ENCODE measurements at places on chromosomes 11 and 22.

DNA sequence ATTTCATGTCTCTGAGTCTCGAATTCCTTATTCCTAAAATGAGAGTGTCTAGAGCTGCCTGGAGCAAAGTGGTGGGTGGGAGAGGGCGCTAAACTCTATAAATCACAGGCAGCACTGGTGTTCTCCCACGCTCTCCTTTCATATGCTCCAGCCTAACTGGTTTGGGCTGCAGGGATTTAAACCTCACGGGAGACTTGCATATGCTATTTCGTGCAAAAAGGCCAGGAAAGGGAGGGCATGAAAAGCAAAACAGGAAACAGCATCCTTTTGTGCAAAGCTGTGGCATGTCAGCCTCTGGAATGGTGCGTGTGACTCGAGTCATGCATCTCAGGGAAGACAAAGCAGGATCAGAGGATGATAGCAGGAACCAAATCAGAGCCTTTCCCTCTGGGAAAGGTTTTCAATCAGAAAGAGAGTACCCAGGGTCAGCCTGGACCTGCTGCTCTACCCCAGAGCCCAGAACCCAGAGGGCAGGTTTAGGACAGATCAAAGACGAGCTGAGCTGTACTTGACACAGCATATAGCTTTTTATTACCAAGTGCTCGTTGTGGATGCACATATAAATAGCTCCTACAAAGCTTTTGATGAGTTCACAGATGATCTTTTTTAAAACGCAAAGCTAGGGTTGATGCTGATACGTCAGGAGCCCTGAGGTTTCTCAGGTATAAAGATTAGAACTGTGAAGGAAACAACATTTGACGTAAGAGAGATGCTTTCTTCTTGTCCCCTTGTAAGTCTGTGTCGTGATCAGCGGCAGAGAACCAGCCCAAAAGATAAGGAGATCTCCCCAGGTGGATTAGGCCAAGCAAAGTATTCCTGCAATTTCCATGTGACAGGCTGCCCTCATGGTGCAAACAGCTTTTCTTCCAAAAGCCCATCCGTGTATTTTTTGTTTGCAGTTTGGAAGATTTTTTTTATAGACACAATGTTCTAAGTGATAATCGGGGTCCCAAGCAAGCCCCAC lies 46.2 kb upstream of the YWHAH start:
- DNase-seq: no peak

- no peak for DNase-seq
These were observed 9.5 kb downstream of the TPST2 start for GRCh38 chr22:26580240-26580962.

- no peak for DNase-seq
These were observed 268.6 kb upstream of the SESN3 start for GRCh38 chr11:95499516-95500135.

DNA sequence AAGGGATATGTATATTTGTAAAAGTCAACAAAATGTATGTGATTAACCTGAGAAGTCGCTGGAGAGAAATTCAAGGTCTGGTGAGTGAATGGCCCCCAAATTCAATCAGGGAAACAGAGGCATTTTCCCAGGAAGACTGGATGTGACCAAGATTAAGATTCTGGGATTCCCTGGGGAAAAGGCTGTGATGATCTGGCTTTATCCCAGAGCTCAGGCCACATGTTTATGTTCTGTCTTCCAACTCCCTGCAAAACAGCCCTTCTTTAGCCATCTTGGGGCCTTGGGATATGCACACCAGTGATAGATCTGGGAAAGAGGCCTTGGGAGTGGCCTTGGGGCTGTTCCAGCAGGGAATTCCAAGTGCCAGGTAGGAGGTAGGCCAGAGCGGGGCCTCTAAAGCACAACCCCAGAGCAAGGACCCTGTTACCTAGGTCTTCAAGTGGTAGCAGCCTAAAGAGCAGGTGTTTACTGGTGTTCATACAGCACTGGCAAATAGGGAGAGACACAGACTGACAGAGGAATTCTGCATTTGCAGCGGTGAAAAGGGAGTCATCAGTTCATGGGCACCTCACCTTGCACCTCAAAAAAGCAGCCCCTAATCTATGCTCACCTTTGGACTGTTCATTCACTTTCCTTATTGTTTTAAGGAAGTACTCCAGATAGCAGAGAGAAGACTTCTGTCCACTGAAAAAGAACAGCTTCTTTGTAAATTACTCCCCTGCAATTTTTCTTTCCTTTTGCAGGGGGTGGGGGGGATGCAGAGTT lies 312.4 kb downstream of the BUD13 start:
- no peak for DNase-seq

GRCh38 chr11:85086504-85087284 lies 540.5 kb downstream of the DLG2 start:
- no peak for DNase-seq

DNA sequence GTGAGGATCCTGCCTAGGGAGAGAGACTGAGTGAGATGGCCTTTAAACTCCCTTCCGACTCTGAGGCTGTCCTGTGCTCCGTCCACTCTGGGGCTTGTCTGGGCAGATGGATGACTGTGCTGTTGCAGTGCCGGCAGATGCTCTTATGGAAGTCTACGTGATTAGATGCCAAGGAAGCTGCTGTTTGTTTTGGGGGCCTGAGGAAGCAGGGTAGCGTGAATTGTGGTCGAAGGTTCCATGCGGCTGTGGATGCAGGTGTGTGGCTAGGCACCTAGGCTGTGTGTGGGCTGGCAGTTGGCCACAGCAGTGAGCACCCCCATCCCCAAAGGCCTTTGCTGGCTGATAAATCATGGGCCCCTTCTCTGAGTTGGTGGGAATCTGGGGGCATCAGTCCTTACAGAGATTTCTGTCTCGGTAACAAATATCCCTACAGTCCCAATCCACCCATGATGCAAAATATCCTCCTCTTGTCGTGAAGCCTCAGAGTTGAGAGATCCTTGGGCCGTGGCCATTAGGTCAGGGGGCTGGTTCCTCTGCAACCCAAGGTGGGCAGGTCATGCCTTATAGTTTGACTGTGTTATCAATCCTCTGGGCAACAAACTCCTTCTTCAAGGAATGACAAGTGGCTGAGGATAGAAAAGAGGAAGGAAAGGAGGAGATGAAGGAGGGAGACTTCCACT lies 31.2 kb downstream of the AMPD3 start:
- DNase-seq: no peak

- no peak for DNase-seq
These were observed 7.0 kb downstream of the RPS3 start for GRCh38 chr11:75406338-75406777.

Measured in heart right ventricle (tissue), 16 donors.